ENCODE measurements at places on chromosomes 6 and 20. TPM values are rescaled to one million over a fixed set of nuclear protein-coding genes. Genes with fewer than 3 reads are reported as not detected.

DNA sequence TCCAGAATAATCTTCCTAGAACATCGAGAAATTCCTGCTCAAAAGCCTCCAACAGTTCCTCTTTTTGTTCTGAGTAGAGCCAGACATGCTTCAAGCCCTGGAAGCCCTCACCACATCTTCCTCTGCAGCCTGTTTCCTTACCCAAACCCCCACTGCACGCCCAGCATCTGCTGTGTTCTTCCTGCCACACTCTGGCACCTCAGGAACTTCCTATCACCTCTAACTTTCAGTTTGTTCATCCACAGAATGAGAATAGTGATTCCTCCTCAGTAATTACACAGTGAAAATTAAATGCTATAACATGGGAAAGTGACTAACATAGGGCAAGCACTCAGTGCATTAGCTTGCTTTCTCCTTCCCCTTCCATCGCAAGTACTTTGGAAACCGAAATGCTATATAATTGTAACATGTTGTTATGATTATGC lies 26.3 kb downstream of the C6orf89 start:
- DNase-seq = no peak

DNA sequence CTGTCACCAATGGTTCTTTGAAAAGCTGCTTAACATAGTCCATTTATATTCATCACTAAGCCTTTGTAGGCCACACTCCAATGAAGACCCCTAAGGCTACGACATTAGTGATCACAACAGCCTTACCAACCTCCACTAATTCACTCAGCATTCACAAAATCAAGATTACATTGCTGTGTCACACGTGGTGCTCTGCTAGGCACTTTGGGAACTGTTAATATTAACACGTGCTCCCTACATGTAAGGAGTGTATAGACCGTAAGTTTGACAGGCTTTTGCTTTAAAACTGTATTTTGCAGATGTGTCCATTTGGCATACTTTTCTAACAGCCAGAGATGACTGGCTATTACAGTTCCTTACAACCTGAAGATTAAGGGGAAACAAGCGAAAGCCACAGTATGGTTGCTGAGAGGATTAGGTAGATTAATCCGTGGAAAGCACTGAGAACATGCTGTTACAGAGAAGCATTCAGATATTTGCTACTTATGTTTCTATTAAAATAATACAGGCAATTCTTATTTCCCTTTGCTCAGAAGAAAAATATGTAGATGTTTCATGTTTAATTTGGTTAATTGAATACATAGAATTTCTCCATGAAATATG lies 69.7 kb downstream of the SAMD3 start:
- no peak for DNase-seq

DNA sequence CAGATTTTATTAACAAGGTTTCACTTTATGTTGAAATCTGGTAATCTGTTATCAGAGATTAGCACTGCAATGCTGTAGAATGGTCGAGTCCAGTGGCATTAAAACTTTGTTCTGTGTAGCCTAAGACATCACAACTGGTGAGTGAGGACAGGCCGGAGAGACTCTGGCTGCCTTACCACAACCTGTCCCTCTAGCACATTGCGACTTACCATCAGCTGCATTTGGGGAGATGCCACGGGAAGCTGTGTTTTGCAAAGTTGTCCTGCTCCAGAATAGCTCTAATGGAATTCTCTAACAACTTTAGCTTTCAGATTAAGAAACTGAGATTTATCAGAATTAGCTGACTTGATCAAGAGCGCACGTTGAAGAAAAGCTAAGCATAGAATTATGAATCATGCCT lies 493.3 kb downstream of the MAFB start:
- DNase-seq = no peak

- no peak for DNase-seq
Measured at GRCh38 chr6:164296411-164296810, 881.9 kb downstream of the QKI start.

- DNase-seq = no peak
Measured at GRCh38 chr20:63758152-63758551, 18.6 kb downstream of the SLC2A4RG start.

- DNase-seq = no peak
Measured at GRCh38 chr6:151092591-151092990, 147.2 kb upstream of the AKAP12 start.

GRCh38 chr20:32091888-32092346 lies 17.6 kb upstream of the TM9SF4 start:
- DNase-seq = peak; percentile 34

DNA sequence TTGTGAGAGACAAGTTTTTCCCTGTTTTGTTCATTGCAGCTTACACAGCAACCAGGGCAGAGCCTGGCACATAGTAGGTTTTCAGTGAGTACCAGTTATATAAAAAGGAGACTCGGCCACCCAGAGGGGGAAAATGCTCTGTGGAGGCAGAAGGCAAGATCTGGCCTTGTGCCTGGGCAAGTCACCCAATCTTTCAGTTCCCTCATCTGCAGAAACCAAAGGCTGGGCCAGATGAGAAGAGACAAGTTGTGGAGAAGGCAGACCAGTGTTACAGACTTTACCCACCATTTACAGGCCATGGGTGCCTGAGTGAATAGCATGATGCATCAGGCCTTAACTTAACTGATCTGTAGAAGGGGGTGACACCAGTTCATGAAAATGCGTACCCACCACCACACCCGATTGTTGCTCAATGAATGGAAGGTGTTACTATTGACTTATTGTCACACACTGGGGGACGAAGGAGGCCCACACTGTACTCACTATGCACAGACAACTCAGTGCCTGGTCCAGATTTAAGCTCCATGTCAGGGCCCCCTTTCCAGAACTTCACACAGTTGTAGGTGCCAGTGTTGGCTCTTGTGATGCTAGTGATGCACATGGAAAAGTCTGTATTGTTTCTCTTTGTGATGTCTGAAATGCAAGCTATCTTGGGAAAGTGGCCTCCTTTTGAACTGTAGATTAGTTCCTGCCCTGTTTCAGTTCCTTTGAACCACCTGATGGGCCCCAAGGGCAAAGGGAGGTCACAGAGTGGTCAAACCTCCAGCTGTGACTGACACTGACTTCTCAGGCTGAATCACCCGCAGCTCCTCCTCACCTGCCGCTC lies 64.3 kb upstream of the SIRPG start:
- no peak for DNase-seq

- DNase-seq = no peak
Measured at GRCh38 chr6:95723638-95724037, 146.3 kb downstream of the MANEA start.

DNA sequence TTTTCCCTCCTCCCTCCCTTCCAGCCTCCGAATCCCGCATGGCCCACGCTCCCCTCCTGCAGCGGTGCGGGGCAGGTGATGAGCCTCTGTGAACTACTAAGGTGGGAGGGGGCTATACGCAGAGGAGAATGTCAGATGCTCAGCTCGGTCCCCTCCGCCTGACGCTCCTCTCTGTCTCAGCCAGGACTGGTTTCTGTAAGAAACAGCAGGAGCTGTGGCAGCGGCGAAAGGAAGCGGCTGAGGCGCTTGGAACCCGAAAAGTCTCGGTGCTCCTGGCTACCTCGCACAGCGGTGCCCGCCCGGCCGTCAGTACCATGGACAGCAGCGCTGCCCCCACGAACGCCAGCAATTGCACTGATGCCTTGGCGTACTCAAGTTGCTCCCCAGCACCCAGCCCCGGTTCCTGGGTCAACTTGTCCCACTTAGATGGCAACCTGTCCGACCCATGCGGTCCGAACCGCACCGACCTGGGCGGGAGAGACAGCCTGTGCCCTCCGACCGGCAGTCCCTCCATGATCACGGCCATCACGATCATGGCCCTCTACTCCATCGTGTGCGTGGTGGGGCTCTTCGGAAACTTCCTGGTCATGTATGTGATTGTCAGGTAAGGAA lies at the start of gene OPRM1:
Gene OPRM1, plus strand, starts transcription at position 10 of the 612 bp plus-strand sequence. Its CDS starts 305 bp downstream, at position 315.
- no peak for DNase-seq

DNA sequence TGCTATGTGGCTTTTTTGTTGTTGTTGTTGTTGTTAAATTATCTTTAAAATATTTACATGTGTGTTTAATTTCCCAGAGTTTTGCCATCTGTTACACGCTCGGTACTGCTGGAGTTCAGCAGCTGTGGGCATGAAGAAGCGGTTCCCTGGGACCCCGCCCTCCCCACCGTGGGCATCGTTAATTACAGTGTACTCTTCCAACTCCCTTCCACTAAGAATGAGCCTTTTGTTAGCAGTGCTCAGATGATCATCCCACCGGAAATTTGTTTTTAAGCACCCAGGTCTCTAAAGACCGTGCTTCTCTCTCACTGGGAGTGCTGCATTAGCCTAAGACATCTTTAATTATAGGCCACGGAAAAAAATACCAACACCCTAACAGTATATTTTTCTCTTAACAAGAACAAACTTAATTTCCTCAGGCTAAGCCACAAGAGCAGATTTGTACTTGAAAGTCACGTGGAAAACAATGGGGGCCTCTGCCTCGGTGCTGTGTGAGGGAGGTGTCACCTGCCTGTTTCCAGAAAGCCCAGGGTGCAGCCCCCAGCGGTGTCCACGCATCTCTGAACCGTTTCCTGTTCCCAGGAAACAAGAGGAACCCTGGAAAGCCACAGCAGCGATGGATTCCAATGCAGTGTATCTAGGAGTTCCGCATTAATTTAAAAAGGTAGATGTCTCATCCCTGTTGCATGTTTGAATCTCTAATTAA lies 113.3 kb upstream of the FRMD1 start:
- DNase-seq = no peak

DNA sequence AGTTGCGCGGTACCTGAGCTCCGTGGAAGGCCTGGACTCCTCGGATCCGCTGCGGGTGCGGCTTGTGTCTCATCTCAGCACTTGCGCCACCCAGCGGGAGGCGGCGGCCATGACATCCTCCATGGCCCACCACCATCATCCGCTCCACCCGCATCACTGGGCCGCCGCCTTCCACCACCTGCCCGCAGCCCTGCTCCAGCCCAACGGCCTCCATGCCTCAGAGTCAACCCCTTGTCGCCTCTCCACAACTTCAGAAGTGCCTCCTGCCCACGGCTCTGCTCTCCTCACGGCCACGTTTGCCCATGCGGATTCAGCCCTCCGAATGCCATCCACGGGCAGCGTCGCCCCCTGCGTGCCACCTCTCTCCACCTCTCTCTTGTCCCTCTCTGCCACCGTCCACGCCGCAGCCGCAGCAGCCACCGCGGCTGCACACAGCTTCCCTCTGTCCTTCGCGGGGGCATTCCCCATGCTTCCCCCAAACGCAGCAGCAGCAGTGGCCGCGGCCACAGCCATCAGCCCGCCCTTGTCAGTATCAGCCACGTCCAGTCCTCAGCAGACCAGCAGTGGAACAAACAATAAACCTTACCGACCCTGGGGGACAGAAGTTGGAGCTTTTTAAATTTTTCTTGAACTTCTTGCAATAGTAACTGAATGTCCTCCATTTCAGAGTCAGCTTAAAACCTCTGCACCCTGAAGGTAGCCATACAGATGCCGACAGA lies 9.9 kb downstream of the HEY2 start:
- no peak for DNase-seq

DNA sequence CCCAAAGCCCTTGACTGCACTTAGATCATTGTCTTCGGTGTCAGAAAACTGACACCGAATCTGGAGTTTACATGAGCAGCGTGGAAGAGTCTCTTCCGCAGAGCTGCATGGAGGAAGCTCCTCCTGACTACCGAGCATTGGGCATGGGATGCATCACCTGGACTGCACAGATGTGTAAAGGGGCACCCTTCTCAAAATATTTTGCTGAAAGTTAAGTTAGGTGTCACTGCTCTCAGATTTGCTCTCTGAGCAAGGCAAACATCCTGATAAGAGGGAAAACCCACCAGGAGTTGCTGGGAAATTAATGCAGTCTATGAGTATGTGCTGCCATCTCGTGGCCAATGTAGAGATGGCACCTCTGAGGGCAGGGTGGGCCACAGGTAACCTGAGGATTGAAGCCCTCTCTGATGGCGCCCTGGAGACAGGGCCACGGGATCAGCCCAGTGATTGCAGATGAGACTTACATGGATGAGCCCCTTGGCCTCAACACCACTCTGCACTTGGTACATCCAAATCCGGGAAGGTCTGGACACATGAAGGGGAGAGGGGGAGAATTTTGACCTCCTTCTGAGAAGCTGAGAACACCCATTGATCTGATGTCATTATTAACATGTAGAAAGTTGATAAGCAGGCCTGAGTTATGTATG lies 129.9 kb downstream of the LPA start:
- DNase-seq = peak; percentile 38

DNA sequence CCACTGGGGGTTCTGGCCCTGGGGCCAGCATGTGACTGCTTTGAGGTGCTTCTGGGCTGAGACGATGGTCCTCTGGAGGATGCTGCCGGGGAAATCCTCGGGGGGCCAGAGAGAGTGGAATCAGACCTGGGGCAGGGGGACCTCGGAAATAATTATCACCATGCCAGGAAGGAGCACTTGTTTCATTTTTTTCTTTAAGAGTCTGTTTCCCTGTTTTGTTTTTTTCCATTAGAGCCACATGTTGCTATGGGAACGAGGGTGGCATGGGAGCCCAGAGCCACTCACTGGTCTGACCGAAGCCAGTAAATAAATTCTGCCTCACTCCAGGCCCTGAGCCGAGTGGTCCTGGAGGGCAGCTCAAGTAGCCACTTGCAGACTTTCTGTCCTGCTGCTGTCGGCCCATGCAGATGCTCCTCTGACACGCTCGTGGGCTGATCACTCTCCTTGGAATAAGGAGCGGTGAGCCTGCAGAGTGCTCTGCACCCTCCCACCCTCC lies 365.1 kb downstream of the ZFAND3 start:
- DNase-seq = no peak

DNA sequence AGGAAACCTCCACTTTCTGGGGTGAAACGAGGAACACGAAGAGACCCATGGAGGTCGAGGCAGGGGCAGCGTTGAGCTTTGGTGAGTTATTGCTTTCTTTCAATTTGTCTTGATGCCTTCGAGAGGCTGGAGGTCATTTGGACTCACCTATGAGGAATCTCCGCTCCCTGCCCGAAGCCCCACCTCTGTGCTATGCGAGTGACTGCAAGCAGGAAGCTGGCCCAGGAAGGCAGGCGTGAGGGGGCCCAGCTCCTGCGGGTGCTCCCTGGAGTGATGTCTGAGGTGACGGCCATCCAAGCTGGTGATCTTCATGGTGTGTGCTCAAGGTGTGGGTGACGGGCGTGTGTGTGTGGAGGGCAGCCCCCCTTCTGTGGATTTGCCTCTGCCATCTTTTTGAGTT lies 13.0 kb downstream of the PSMG4 start:
- DNase-seq = no peak

- no peak for DNase-seq
Measured at GRCh38 chr6:1200409-1201101, 111.3 kb upstream of the FOXQ1 start.

VEGFA gene
- total RNA-seq = 15.5 TPM

SEL1L2 gene
- total RNA-seq = 0.41 TPM

C6orf58 gene
- 1.6 TPM for total RNA-seq

TXLNB gene
- 0.82 TPM for total RNA-seq

POU5F1 gene
- not detected for total RNA-seq

C20orf141 gene
- not detected for total RNA-seq

PLCB4 gene
- total RNA-seq = 11.8 TPM

BMP6 gene
- total RNA-seq = 4.9 TPM

HNF4A gene
- not detected for total RNA-seq

LY86 gene
- total RNA-seq = 2.9 TPM
